A549 treated with dexamethasone at 1 μM for 4 hours (cell line): ENCODE measurements at places on chromosomes 7 and 10. TPM values are rescaled to one million over a fixed set of nuclear protein-coding genes. Genes with fewer than 3 reads are reported as not detected.

Gene CUBN
- 0.04 to 0.38 TPM (median 0.06 TPM) in 5 replicates for total RNA-seq

Gene DUSP5
- total RNA-seq, result 111 to 150 TPM (median 126 TPM) in 5 replicates

Gene SPDYE8
- total RNA-seq, result not detected in 5 replicates

Gene FZD8
- total RNA-seq, result 3.0 to 5.3 TPM (median 4.2 TPM) in 5 replicates

Gene OSBPL3
- total RNA-seq, result 11.5 to 16.3 TPM (median 15.2 TPM) in 5 replicates

Gene TAF5
- total RNA-seq, result 2.3 to 3.6 TPM (median 3.2 TPM) in 5 replicates
